ENCODE measurements at places on chromosomes 12 and 14. TPM values are rescaled to one million over a fixed set of nuclear protein-coding genes. Genes with fewer than 3 reads are reported as not detected.
A peak's percentile ranks its signal among the peaks of the same experiment; 100 is the strongest.

- no peak for DNase-seq
Measured at GRCh38 chr14:68223631-68224030, 404.1 kb downstream of the RAD51B start.

The CLEC4C gene
- polyA plus RNA-seq, result 0.23 TPM

The WIF1 gene
- 1.8 TPM for polyA plus RNA-seq

GRCh38 chr12:90959538-90960139, 4.7 kb upstream of the CCER1 start:
- DNase-seq, result peak; percentile 43

GRCh38 chr12:20404576-20405346, 36.4 kb downstream of the PDE3A start:
- DNase-seq, result no peak

The YY1 gene
- 150 TPM for polyA plus RNA-seq

GRCh38 chr12:53244337-53244736, 12.3 kb upstream of the RARG start:
- no peak for DNase-seq

The MYL2 gene
- polyA plus RNA-seq, result not detected

GRCh38 chr12:39144613-39145061, 239.2 kb upstream of the CPNE8 start:
- DNase-seq, result no peak

- no peak for DNase-seq
Measured at GRCh38 chr14:100549834-100550625, 37.2 kb downstream of the BEGAIN start.

DNA sequence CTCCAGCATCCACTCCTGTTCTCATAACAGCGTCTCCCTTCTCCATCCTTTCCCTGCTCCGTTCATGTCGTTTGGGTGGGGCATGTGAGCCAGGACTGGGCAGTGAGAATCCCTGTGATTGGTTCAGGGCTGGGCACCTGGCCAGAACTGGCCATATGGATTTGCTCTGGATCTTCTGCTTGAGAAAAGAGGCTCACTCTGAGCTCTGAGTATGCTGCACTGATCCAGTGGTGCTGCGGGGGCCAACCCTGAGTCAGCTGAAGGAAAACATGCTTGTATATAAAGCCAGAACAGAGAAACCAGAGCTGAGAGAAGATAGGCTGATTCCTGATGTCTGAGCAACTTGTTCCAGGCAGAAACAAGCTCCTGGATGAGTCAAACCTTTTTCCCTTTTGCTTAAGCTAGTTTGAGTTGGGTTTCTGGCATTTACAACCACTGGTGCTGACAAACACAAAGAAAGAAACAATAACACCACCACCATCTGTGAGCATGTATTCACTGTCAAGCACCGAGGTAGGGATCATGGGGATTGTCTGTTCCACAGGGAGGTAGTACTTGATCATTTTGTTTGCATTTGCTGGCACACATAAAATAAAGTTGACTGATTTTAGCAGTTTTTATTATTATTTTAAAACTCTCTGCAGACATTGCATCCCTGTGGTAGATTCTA, 14.0 kb upstream of the HPD start:
- DNase-seq, result peak; percentile 58

The SIX1 gene
- polyA plus RNA-seq, result 10.9 TPM

Measured in left kidney (tissue), 8 donors.